DMS79 treated with DMSO at 0.1 percent for 48 hours (cell line): ENCODE measurements at places on chromosomes 12 and 14.

DNA sequence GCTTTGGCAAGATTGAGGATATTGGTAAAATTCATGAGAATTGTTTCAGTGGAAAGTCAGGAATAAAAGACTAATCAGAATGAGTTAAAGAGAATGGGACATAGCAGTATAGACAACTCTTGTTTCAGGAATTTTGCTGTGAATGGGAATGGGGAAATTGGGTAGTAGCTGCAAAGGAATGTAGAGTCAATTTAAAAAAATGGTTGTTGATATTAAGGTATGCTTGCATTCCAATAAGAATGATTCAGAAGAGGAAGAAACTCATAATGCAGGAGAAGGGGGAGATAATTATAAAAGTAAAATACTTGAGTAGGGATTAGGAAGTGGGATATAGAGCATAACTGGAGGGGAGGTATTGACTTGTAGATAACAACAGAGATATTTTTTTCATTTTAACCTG lies 40.7 kb downstream of the MNAT1 start:
- no peak for DNase-seq

DNA sequence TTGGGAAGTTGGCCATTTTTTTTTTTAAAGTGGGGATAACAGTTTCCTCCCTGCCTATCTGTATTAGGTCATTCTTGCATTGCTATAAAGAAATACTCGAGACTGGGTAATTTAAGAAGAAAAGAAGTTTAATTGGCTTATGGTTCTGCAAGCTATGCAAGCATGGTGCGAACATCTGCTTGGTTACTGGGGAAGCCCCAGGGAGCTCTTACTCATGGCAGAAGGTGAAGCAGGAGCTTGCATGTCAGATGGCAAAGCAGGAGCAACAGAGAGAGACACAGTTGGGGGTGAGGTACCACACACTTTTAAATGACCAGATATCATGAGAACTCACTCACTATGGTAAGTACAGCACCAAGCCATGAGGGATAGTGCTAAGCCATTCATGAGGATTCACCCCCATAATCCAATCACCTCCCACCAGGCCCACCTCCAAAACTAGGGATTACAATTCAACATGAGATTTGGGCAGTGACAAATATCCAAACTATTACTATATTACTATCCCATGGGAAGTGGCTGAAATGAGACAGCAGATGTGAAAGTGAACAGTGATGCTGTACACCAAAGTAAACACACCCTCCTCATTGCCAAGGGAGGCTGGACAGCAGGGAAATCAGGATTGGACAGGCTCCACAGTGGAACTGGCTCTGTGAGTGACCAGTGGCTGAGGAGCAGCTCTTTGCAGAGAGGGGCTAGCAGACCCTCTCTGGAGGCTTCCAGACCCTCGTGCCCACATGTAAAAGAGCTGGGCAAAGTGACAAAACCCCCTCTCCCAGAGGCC lies 40.5 kb downstream of the CRACR2A start:
- DNase-seq: no peak

DNA sequence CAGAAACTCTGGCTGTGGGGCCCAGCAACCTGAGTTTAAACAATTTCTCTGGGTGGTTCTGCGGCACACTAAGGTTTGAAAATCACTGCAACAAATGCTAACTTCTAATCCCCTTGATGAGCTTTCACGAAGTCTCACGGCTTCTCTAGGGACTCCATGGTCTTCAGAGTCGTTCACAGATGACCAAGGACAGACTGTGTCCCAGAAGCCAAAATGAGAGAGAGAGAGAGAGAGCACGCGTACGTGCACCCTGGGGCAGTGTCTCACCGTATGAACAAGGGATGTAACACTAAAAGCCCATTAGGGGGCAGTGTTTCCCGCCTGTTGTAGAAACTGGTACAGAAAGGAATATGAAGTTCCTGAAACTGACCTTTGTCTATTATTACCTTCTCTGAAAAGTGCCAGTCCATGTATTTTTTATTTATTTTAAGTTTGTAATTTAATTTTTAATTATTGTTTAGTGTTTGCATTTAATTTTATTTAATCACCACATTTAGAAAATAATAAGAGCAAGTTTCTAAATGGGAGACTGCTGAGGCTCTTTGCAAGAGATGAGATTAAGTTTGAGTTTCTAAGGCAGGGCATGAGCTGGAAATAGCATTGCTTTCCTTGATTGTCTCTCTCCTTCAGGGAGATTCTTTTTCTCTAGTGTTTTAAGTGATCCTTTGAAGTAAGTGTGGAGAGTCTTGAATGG lies 3.4 kb downstream of the APOLD1 start:
- peak; percentile 65 for DNase-seq

- DNase-seq: no peak
These were observed 3.7 kb upstream of the COX8C start for GRCh38 chr14:93343266-93343665.

- no peak for DNase-seq
These were observed 102.1 kb upstream of the RAP1B start for GRCh38 chr12:68508576-68508975.

- no peak for DNase-seq
These were observed 232.0 kb downstream of the BTG1 start for GRCh38 chr12:91913651-91914050.

DNA sequence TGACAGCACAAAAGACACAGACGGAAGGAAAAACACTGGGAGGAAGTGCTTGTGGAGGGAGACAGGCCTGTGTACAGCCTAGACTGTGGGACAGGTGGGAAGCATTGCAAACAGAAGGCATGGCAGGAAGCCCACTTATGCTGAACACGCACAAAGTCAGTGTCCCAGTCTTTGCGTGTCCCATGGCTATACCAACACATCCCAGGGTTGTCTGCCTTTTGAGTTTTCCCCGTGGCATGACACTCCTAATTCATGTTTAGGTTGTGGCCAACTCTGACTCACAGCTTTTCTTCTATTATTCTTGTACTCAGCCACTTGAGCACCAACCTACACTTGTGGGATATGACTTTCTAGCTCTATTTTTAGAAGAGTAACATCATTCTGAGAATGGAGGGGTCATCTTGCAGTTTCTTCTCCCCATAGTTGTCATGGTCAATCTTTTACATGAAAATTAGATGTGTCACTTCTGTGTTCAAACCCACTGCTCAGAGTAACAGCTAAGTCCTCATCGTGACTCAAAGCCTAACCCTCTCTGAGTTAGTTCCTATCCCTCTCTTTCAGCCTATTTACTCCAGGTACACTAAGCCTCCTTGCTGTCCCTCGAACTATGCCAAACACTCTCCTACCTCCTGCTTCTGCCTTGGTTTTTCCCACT lies 27.5 kb upstream of the JPH4 start:
- no peak for DNase-seq

DNA sequence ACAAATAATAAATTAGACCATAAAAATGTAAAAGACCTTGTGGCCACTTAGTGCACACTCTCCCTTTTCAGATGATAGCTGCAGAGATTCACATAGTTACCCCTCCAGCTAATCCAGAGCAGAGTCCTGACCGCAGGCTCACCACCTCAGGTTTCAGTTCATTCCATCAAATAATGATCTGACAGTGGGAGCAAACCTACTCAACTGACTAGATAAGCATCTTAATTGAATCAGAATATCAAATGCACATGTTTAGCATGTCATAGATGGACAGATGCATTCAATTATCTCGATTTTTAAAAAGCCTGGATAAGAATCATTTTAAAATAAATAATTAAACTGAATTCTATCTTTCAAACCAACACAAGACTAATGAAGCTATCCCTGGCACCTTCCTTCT lies 242.3 kb upstream of the PDZRN4 start:
- DNase-seq: no peak

DNA sequence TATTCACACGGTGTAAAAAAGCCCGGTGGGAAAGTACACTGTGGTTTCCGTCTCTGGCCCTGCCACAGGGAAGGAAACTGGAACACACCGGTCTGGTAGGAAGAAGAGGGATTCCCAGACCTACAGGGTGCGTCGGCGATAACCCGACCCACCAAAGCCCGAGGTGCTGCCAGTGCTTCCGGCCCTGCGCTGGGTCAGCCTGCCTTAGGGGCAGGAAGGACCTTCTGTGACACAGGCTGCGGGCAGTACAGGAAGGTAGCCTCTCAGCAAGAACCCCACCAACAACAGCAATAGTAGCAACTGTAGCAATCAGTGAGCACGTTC lies 169.5 kb upstream of the FKBP4 start:
- no peak for DNase-seq

- no peak for DNase-seq
These were observed 709 bp downstream of the TCL1B start for GRCh38 chr14:95686935-95687334.

DNA sequence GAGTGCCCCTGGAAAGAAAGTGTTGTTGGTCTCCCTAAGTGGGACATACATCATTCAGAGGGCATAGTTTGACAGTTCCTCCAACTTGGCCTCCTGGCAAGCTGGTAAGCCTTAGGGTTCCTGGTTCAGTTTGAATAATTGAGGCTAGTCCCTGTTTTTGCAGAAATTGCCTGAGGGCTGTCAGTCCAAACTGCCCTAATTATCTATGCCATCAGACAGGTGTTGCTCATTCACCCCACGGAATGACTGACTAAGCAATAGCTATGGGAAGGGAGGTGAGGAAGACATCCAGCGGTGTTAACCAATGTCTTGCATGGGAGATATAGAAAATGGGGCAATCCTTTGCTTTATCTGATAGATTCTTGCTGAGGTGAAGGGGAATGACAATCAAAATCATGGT lies 37.6 kb downstream of the SPTSSA start:
- no peak for DNase-seq

- peak; percentile 6 for DNase-seq
These were observed 42.7 kb upstream of the NEDD1 start for GRCh38 chr12:96864335-96864734.

- DNase-seq: no peak
These were observed 583.9 kb downstream of the ALG10 start for GRCh38 chr12:34605955-34606748.

DNA sequence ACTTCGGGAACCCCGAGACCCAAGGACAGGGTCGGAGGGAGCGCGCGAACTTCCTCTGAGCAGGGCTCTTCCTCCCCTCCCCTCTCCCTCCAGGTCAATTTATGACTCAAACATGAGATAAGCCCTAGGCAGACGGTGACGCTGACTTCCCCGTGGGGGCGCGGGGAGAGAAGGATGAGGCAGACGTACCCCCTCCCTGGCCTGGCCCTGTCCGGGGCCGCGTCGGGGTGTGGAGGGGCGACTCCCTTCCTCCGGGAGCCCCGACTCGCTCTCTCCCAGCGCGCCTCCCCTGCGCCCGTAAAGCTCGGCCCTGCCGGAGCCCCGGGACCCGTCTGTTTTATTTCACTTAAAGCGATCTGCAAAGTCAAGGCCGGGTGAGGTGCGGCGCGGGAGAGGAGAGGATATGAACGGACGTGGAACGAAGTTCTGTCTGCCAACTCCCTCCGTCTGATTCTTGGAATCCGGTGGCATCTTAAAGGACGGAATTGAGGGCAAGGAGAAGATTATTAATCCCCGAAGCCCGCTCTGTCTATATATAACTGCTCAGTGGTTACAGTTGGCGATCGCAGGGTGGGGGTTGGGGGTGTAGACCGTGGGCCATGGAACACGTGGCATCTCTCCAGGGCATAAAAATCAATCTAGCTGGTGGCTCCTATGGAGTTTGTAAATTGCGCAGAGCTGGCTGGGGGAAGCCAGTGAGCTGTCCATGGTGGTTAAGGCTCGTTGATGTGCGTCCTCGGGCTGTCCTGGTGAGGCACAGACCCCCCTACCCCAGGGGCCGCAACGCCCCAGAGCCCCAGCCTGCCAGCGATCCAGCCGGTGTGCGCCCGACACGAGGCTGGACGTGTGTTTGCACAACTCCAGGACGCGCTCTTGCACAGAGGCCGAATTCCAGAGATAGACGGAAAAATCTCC lies 2.9 kb upstream of the PTHLH start:
- no peak for DNase-seq

GRCh38 chr14:37048666-37049071 lies 123.7 kb downstream of the SLC25A21 start:
- DNase-seq: no peak

DNA sequence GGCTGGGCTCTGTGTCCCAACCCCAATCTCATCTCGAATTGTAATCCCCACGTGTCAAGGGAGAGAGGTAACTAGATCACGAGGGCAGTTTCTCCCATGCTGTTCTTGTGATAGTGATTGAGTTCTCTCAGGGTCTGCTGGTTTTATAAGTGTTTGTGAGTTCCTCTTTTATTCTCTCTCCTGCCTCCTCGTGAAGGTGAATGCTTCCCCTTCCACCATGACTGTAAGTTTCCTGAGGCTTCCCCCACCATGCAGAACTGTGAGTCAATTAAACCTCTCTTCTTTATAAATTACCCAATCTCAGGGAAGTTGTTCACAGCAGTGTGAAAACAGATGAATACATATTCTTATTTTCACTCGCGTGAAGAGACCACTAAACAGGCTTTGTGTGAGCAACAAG lies 148.2 kb downstream of the TMEM30B start:
- DNase-seq: no peak

DNA sequence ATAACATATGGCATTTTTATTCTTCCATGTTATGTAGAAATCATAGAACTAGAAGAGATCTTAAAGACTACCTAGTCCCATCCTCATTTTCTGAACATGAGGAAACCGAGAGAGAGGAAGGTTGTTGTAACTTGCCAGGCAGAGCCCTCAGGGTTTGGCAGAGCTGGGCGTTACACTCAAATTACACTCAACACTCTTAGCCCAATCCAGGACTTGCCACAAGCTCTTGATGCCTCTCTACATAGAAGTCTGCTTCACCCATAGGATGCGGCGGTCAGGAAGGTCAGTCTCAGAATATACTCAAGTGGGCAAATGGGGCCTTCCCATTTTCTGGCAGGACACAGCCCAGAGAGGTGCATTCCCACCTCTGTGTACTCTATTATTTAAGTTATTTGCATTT lies 208.1 kb downstream of the ZFP36L1 start:
- peak; percentile 90 for DNase-seq

DNA sequence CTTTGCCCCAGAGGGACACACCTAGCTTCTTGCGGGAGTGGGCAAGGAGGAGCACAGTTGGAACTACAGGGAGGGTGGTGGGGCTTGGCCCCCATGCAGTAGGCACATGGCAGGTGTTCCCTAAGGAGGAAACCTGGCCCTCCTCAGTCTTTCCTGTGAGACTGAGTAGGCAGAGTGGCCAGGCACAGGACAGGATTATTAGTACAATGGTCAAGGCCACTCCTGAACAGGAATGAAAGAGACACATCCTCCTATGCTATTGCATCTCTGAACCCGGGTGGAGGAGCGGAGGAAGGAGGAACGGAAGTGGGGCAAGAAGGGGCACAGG lies 846 bp downstream of the MYO1A start:
- DNase-seq: no peak
